Activated CD4-positive, alpha-beta T cell treated with anti-CD3 and anti-CD28 coated beads, Interleukin-2, Interleukin-6, amounts not matched to agents 100 ng/mL and 50 ng/mL, durations not matched to agents 16 hours and 8 hours (primary cell): ENCODE measurements at places on chromosomes 11 and 22.

DNA sequence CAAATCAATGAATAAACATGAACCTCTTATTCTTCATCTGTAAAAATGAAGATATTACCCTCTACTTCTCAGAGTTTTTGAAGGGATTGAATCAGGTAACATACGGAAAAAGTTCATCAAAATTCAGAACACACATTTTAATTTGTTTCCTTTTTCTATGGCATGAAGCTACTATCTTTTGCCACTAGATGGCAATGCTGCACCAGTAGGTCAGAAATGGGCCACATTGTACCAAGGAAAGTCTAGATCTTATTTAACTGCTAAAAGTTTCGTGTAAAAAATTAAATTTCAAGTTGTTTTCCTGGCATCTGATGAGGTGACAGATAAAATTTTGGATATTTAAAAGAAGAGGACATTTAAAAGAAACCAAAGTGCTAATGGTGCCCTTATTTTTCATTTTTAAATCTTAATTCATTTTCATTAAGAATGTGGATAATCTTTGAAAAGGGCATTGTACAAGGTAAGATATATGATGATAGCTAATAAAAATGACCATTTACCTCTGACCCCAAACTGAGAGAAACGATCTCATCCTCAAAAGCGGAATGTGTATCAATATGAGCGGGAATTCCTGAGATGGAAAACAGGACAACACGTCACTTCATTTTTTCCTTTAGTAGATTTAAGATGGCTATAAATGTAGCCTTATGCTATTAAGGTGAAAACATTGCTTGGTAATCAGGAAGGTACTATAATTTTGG is 16.1 kb downstream of the ALKBH8 start:
- peak; percentile 57 for DNase-seq

- no peak for DNase-seq
Measured at GRCh38 chr11:73423506-73423905, 47.3 kb downstream of the RELT start.

DNA sequence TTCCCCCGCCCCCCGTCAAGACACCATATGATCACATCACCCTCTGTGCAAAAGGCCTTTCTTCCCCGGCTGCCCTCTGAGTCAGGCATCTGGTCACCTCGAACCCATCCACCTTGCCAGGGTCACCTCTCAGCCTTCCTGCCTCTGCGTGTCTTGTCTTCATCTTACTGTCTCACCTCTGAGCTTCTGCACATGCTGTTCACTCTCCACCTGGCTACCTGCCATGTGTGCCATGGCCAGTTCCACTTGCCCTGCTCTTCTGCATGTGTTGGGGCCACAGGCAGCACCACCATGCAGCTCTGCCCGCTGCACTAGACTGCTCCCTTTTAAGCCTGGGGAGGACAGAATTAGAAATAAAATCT is 9.8 kb downstream of the ZNF74 start:
- DNase-seq: no peak

DNA sequence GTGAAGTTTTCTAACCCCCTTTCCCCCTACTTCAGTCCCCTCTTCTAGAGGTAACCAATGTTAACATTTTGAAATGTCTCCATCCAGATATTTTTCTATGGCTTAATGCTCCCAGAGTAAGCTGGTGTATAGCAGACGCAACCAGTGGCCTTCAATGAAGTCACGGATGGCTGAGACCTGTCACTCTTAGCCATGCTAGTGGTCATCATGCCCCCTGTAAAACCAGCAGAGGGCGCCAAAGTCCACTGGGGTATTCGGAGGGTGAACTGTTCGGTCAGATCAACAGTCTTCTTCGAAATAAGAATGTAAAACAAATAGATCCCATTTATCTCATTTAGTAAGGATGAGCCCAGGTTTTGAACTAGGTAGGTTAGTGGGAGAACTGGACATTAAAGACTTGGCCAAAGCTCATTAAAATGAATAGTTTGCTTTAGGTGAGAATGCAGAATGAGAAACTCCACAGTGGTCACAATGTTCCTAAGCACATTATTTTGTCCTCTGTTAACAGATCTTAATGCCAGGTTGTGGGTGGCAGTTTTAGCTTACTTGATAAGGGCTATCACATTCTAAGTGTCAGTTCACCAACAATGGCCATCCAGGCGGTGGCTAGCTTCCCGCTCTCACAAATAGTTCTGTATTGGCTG is 8.6 kb upstream of the MMP8 start:
- peak; percentile 77 for DNase-seq

- DNase-seq: no peak
Measured at GRCh38 chr11:94681140-94681539, 87.0 kb upstream of the AMOTL1 start.

DNA sequence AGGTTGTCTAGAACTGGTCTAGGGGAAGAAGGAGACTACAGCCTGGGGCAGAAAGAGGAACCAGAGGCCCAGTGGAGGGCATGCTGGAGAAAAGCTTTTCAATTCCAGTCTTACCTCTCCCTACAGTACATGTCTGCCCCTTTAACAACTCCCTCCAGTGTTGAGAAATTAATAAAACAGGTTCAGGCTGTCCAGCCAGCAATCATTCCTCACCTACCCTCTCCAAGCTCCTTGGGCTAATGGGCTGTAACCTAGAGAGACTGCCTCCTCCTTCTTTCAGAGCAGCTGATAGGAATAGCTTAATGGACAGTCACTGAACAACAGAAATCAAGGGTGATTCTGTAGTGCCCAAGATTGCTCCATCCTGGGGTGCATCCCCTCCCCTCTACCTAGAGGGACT is 8.8 kb downstream of the SLC35F2 start:
- no peak for DNase-seq

DNA sequence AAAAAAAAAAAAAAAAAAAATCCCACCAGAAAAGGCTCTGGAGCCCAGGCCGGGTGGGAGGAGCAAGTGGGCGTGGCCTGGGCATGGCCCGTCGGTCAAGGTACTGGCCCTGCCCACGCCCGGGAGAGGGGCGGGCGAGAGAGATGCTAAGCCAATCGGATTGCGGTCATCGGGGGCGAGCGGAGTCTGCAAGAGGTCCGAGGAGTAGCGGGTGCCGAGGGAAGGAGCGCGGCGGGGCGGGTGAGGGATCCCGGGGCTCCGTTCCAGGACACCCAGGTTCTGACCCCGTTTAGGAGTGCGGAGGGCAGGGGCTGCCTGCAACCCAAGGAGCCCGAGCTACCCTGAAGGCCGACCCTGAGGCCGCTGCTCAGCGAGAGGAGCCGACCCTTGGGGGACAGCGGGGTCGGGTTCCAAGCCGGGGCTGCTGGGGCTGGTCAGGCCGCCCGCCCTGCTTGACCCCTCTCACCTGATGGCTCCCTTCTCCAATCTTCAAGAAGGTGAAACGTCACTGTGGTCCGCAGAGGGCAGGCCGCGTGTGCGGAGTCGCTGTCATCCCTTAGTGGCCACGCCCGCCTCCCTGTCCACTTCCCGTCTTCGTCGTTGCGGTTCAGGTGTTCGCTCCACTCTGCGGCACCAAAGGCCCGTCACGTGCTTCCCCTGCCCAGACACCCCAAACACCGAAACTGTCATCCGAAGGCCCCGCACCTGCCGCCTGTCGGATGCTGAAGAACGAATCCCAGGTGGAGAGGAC is 11.1 kb upstream of the TAB1 start:
- peak; percentile 79 for DNase-seq

DNA sequence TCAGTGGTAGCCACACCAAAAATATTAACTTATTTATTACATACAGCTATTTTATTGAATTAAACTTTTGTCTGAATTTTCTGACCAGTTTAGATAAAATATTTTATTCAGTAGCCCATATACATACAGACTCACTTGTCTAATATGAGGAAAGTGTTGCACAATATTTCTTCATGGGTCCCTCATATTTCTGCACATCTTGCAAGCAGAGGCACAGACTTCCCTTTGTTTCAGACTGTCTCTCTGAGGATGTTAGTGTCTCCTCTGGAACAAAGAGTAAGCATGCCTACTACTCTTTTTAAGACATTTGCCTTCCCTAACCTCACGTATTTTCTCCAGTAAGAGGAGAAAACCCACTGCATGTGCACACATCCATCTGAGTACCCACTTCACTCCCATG is 81.2 kb downstream of the OR5AK2 start:
- no peak for DNase-seq

DNA sequence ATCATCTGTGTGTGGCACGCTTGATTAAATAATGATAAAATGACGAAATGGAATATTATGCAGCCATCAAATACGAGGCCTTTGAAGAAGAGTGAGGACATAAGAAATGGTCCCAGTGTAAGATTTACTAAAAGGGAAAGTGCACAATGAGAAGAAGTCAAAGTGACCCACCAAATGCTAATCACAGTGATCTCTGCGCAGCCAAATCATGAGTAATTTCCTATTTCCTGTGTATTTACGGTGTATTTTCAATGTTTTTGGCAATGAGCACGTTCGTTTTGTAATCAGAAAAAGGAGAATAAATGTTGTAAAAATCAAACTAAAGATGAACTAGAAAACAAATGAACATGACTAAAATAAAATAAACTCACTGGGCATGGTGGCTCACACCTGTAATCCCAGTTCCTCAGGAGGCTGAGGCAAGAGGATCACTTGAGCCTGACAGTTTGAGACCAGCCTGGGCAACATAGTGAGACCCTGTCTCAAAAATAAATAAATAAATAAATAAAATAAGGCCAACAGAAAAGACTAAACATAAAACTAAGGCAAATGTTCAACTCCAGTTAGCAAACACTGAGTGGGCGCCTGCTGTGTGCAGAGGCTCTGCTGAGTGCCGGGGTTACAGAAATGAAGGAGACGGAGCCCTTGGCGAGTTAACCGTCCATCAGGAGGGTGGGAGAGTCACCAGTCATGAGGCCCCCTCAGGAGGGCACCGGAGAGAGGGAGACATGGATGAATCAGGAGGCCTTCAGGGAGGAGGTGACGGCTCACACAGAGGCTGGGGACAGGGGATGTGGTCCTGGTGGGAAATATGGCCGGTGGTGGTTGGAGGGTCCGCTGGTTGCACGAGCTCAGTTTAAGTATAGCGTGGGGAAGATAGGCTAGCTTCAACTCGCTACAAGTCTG is 26.0 kb upstream of the CBX7 start:
- peak; percentile 30 for DNase-seq

- DNase-seq: no peak
Measured at GRCh38 chr11:72720047-72720446, 32.2 kb downstream of the ARAP1 start.

- DNase-seq: no peak
Measured at GRCh38 chr22:38081941-38082828, 1.8 kb downstream of the SLC16A8 start.

- no peak for DNase-seq
Measured at GRCh38 chr11:8097062-8097461, 16.1 kb downstream of the TUB start.

DNA sequence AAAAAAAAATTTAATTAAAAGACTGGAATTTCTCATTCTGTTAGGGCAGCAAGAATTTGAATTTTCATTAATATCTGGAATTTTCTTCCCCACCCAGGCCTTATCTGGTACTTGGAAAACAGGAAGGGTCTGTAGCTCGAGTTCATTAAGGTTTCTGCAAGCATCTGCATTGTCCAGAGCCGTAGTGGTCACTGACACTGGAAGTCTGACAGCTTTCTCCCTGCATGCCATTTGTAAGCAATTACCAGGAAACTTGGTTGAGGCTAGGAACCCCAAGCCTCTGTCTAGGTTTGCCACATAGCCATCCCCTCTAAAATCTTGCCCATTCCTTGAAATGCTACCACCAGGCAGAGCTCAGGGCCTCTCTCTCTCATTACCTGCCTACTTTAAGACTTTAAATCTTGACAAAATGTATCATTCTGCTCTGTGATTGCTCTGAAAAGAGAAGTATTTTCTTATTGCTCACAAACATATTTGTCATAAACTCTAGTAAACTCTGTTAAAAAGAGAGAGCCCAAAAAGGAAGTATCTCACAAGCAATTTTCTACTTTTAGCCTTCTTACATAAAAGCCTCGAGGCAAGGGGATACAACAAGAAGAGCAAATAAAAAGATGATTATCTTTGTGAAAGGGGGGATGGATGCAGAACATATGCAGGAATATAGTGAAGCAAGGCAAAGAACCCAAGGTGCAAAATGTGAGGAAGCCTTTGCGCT is 5.5 kb upstream of the PGM2L1 start:
- DNase-seq: no peak

DNA sequence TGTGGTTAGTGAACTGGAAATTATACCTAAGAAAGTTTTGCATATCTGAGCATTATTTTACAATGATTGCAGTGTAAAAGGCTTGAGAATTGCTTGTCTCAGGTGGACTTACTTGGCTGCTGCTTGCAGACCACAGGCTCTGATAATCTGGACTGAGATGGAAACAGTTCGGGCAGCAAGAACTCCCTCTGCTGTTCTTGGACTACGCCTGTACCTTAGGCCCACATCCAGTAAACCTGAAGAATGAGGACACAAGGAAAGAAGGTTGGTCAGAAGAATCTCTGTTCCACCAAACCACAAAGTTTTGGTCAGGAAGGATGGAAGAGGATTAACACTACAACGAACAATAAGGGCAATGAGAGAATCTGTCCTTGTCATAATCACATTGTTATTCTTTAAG is 80.1 kb downstream of the C2CD3 start:
- peak; percentile 14 for DNase-seq

DNA sequence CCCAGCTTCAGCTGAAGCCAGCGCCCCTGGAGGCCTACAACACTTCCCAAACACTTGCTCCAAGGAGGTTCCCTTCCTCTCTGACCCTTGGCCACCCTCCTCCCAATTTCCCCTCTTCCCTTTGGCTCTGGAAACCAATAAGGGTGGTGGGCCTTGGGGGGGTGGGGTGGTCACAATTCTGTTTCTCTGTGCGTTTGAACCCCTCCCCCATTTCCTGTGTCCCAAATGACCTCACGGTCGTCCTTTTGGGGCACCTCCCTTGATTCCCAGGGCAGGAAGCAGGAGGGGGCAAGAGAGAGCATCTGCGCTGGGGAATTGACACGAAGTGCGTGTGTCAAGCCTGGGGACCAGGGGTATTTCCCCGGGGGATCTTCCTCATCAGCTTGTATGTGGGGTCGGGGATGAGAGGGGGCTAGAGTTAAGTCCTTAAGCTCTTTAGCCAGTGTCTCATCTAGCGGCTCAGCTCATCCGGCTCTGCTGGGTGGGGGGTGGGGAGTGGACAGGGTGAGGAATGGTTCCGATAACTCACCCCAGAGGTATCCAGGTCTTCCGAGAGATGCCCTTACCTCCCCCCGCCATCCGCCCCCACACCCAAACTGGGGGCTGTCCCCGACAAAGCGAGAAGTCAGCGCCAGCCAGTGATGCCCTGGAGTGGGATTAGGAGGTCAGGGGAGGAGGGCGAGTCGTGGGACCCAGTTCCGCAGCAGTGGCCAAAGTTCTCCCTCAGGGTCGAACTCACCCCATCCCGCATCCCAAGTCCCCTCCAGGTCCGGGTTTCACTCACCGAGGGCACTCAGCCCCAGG is 587 bp downstream of the ESAM start:
- DNase-seq: no peak

DNA sequence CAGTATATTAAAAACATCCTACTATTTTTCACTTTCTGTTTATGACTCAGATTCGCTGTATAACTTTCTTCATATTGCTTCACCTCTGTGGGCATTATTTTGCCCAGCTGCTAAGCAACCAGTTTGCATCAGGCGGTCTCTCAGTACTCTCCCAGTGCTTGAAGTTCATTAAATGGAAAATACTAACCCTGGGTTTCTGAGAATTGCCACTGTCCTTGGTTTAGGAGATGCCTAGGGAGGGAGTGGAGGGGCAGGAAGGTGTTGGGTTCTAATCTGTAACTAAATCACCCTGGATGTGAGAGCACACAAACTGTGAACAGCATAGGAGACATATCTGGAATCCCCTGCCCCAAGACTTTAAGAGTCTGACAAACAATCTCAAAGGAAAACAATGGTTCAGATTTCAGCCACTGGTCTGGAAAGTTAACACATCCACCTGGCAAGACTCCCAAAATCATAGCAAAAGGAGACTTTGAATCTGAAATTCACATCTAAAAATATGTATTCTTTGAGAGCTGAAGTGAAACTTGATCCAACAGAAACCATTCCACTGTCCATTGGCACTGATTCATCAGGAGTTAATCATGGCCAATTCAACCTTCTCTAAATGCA is 540.0 kb downstream of the SOX6 start:
- DNase-seq: peak; percentile 30
